ENCODE measurements at places on chromosomes 7 and 10.

DNA sequence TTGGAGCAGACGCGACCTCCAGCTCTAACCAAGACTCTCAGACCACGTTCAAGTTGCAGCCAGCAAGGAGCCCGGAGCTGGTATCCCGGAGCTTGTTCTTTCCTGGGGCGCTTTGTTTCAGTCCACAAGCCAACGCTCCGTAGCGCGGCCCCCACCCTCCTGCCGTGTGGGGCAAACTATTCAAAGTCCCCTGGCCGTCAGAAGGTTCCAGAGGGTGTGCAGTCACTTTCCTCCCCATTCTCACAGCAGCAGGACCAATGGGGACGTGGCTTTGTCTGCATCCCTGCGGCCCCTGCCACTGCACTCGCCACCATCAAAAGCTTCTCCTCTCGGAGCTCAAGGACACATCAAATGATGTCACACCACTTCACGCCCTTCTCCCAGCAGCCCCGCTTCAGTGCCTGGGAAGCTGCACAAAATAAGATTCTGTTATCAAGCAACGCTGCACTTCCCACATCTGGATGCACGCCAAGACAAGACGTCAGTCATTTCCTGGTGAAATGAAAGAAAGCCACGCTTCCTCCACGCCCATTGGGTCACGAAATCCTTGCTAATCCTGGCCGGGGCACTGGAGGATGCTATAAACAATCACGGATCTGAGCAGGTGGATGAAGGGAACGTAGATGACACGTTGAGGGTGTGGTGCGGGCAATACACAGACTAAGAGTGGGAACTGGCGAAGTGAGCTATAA is 348.2 kb downstream of the PTPRN2 start:
- no peak for DNase-seq

- DNase-seq, result no peak
Observed at GRCh38 chr7:104820836-104821535, 193.0 kb upstream of the KMT2E start.

DNA sequence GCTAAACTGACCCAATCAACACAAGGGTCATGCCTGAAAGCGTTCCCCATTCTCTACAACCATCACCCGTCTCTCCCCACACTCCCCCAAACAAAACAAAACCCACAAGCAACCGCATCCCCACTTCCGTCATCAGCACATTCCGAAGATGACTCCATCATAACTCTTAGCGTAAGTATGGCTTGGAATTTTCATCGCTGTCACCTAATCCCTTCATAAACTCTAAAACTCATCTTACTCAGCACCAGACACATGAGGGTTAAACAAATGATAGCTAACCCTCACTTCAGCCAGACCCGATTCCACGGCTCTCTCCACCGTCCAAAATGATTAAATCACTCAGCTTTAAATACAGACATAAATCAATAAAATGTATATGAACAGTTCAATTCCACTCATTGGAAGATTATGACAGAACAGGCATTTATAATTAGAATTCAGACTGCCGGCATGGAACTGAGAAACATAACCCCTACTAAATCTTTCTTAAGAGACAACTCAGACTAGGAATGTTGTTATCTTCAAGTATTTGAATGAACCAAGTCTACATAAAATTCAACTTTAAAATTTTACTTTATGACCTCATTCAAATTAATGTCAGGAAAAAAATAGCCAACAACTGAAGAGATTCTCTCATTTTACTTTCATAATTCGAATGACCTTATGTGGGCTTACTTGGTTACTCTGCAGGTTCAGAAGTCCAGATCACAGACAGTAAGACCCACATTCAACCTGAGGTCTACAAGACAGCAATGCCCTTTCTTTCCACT is 215.9 kb downstream of the PARD3 start:
- DNase-seq, result no peak

GRCh38 chr10:16816830-16817124 is 447 bp downstream of the RSU1 start:
- no peak for DNase-seq

- DNase-seq, result no peak
Observed at GRCh38 chr7:106112972-106113421, 885 bp upstream of the SYPL1 start.

DNA sequence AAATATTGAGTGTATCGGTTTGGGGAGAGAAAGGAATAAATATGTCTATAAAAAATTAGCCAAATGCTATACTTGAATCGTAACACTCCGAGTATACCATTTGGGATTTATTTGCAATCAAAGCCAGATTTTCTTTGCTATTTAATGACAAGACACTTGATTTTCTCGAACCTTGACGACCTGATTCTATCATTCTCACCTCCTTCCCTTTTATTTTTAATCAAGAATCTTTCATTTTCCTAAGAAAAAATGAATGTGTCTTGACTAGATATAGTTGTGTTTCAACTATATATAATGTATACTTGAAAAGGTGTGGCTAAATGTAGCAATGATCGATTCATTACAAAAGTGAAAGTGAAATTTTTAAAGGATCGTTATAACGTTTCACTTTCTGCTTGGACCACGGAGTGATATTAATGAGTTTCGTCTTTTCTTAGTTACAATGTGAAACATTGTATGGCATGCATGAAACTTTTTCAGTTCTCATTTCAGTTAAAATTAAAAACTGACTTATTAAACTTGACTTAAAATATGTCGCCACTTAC is 562 bp downstream of the NUB1 start:
- peak; percentile 77 for DNase-seq

DNA sequence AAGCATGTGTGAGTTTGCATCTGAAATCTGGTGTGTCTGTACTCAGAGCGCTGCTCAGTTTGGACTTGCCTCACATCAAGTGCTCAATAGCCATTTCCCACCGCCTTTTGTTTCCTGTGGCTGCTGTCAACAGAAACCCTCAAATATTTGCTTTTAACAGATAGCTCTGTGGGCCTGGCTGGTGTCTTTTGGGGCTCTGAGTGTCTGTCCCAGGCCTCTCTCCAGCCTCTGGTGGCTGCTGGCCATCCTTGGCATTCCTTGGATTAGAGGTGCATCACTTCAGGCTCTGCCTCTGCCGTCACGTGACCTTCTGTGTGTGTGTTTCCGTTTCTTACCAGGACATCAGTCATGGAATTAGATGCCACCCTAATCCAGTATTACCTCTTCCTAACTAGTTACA is 9.3 kb downstream of the YKT6 start:
- DNase-seq, result no peak

- DNase-seq, result no peak
Observed at GRCh38 chr7:92135052-92135889, 994 bp upstream of the CYP51A1 start.

DNA sequence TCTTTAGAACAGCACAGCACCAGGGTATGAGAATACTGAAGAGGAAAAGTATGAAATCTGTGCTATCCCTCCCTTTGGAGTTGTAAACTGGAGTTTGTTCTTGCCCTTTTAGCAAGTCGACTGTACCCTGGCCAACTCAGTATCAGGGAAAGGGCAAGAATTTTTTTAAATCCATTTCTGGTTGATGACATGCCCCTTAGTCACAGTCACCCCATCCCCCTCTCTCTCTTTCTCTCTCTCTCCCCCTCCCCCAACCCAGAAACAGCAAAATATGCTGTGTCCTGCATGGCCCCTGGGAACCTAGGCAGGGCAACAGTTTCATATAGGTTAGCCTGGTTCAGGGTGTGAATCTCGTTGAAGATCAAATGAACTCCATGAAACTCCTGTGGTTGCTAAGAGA is 177.7 kb upstream of the ADO start:
- no peak for DNase-seq

DNA sequence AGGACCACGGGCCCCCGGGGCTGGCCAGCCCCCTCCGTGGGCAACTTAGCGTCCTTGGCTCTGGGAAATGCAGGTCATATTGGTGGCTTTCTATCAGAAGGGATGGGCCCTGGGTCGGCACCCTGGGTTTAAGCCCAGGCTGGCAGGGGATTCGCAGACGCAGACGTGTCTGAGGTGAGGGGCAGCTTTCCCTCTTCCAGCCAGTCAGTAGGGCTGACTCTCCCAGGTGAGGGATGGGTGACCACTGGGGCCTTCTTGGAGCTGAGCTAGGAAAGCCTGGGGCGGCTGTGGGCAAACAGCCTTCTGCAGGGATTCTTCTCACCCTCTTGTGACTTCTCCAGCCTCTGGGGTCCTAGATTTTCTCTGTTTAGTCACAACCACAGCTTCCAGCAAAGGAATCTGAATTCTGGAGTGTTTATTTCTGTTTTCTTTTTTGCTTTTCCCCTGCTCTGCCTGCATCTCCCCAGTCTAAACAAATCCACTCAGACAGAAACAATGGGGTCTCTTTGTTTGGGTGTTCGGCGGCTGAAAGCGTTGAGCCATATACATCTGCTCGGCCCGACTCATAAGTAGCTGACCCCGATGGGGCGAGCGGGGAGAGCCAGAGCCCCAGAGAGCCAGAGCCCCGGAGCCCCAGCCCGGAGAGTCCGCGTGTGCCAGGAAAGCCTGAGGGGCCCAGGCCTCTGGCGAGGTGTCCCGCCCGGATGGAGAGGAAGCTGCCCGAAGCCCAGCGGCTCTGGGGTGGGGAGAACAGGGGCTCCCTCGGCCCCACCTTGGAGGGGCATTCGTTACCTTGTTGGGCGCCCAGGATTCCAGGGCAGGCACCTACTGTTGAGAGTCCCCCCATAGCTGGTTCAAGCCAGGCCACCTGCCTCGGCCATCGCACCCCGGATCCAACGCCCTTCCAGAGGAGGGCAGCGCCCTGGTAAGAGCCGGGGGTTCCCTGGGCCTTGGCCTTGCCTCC is 2.0 kb downstream of the MNX1 start:
- DNase-seq, result no peak

DNA sequence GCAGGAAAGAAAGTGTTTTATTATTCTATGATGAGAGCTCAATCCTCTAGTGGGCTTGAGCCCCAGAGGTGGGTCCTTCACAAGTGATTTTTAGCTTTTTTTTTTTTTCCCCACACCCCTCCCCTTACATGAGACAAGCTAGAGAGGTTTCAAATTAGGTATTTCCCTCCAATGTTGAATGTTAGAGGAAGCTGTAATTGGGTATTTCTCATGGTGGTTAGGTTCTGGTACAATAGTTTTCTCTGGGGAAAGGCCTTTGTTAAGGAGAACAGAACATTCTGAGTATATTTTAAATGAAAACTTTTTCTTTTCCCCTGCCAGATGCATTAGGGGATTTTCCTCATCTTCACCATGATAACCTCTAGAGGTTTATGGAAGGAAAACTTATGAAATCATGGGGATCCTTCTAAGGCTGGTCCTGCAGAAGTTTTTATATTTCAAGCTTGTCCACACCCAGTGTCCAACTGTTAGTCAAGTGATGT is 1039.7 kb downstream of the NRG3 start:
- DNase-seq, result peak; percentile 55

- no peak for DNase-seq
Observed at GRCh38 chr10:76717141-76717540, 920.5 kb downstream of the KCNMA1 start.

DNA sequence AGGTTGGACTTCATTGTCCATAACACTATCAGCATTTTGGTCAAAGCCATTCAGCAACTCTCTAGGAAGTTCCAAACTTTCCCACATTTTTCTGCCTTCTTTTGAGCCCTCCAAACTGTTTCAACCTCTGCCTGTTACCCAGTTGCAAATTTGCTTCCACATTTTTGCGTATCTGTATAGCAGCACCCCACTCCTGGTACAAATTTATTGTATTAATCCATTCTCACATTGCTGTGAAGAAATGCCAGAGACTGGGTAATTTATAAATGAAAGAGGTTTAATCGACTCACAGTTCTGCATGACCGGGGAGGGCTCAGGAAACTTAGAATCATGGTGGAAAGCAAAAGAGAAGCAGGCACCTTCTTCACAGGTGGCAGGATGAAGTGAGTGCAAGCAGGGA is 198.8 kb downstream of the MTERF1 start:
- no peak for DNase-seq

- DNase-seq, result no peak
Observed at GRCh38 chr10:75295868-75296441, 60.2 kb upstream of the COMTD1 start.

DNA sequence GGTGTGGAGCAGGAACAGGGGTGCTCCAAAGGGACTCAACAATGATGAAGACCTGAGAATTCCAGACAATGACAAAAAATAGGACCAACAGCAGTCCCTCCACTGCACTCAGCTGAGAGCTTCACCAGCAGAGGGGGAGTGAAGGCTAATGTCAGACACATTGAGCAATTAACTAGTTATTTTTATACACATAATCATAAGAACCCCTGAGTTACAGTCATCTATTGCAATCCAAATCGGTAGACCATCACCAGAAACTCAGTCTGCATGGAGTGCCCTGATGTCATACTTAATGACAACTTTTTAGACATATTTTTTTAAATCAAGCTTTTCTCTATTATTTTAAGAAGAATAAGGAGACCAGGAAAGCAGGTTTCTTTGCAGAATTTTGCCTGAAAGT is 30.6 kb upstream of the IKZF1 start:
- DNase-seq, result no peak

- peak; percentile 31 for DNase-seq
Observed at GRCh38 chr7:129494041-129494440, 8.3 kb upstream of the SMKR1 start.

GRCh38 chr7:39183796-39184195 is 206.1 kb downstream of the POU6F2 start:
- DNase-seq, result no peak

GRCh38 chr7:11256501-11256900 is 282.8 kb downstream of the PHF14 start:
- DNase-seq, result no peak

DNA sequence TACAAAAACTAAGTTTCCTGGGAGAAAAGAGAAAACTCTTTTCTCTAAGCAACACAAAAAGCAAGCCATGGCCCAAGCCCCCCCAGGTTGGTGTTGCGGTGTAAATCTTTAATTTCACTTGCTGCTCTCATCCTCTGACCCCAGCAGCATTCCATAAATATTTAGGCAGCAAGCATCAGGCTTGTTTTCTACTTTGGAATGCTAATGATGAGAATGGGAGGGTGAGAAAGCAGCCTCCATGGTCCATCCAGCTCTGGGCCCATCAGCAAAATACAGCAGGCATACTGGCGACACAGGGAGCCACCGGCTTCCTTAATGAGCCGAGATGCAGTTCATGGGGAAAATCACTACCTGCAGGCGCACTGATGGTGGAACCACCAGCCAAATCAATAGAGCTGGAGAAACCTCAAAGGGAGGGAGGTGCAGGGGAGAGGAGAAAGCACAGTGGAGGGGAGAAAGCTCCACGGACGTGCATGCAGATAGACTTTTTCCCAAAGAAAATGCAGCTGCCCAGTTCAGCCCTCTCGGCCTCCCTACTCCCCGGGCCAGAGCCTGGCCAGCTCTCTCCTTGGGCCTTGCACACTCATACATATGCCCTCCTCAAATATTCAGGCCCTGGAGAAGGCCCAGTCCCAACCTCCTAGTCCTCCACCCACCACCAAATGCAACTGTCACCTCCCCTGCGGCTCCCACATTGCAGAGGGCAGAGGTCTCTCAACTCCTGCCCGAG is 131.9 kb downstream of the GRID1 start:
- no peak for DNase-seq

Measured in GM12878 (cell line).